Activated CD8-positive, alpha-beta T cell treated with anti-CD3 and anti-CD28 coated beads, Interleukin-2, amount 10 ng/mL, durations not matched to agents 7 days and 5 days (primary cell): ENCODE measurements at places on chromosomes 1 and 21. TPM values are rescaled to one million over a fixed set of nuclear protein-coding genes. Genes with fewer than 3 reads are reported as not detected.

- H3K27me3 ChIP-seq = peaks cover 8% of the 10 kb centered on the region
- DNase-seq = no peak
- no peaks in the 10 kb centered on the region for H3K36me3 ChIP-seq
- H3K4me3 ChIP-seq = no peak overlapping the region
- H3K27ac ChIP-seq = no peak overlapping the region
Measured at GRCh38 chr1:94713472-94714141, 106.5 kb upstream of the SLC44A3 start.

DNA sequence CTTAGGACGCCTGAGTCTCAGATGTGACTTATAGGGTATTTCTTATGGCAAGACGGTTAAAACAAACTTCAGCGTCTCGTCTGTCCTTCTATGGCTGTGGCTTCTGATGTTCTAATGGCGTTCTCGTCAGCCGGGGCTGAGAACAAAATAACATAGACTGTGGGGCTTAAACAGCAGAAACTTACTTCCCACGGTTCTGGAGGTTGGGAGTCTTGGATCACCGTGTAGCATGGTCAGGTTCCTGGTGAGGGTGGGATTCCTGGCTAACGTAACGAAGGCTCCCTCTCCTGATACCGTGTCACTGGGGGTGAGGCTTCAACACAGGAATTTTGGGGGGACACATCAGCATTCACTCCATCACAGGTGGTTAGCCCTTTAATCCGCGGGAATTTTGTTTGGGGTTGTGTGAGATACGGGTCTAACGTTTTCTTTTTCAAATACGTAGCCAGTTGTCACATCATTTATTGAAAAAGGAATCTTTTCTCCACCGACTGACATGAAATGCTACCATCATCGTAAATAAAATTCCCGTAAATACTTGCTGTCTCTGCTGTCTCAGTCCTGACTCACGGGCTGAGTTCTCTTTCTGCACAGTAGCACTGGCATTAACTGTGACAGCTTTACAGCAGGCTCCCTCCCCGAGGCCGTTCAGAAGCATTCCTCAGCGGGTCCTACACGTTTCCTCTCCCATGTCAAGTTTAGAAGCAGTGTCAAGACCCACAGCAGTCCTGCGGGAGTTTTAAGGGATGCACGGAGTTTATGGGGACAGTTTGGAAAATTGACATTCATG is 8.1 kb upstream of the POFUT2 start:
- DNase-seq = no peak
- no peak overlapping the region for H3K4me3 ChIP-seq
- H3K4me1 ChIP-seq = peaks cover 13% of the 10 kb centered on the region
- H3K27me3 ChIP-seq = peaks cover 3% of the 10 kb centered on the region
- H3K36me3 ChIP-seq = no peaks in the 10 kb centered on the region
- no peak overlapping the region for H3K27ac ChIP-seq

The RGS8 gene
- total RNA-seq = not detected

The CRNN gene
- not detected for total RNA-seq

DNA sequence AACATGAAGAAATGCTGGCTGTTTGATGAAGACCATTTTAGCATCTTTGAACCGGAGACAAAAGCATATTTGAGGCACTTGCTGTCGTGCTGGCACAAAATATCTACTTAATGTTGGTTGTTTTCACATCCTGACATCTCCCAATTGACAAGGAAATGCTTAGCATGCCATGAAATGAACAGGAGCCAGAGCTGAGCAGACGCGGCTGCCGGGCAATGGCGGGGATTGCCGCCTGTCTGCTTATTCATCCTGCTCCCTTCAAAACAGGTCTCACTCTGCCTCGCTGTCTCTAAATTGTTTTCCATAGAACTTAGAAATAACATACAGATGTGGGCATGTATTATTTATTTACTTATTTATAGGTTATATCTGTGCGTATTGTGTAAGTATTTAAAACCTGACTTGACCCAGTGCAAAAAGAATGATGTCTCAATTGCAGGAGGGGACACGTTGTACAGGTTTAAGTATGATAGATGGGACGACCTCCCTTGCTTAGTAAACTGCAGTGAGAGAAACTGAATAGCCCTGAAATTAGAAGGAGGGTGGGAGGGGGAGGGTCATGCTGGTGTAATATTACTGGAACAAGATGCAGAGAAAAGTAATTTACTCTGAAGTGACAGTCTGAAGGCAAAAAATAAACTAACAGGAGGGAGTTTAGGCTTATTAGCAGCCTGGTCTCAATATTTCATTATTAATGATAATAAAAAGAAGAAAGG is 590.4 kb upstream of the PLXNA2 start:
- DNase-seq = no peak
- H3K4me1 ChIP-seq = no peaks in the 10 kb centered on the region
- no peaks in the 10 kb centered on the region for H3K27me3 ChIP-seq
- H3K27ac ChIP-seq = no peak overlapping the region
- no peak overlapping the region for H3K4me3 ChIP-seq

DNA sequence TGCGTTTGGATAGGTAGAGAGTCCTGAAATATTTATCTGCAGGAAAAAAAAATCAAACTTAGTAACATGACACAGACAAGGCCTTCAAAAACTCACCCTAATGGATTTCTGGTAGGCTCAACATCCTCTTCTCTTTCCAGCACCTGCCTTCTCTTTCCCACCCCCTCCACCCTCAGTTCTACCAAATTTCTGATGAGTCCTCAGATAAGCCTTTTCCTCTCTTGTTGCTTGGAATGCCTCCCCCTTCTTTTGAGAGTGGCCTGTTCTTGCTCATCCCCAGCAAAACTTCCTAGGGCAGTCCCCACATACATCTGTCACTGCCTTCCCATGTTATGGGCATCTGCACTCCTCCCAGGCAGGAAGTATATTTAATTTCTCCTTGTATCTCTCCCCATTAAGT is 7.6 kb upstream of the LBR start:
- peaks cover 11% of the 10 kb centered on the region for H3K27me3 ChIP-seq
- no peaks in the 10 kb centered on the region for H3K4me1 ChIP-seq
- H3K4me3 ChIP-seq = no peak overlapping the region

- no peak overlapping the region for H3K4me3 ChIP-seq
- H3K27me3 ChIP-seq = no peaks in the 10 kb centered on the region
- no peak overlapping the region for H3K27ac ChIP-seq
- no peaks in the 10 kb centered on the region for H3K36me3 ChIP-seq
Measured at GRCh38 chr1:69967245-69967766, 238.1 kb downstream of the LRRC40 start.

DNA sequence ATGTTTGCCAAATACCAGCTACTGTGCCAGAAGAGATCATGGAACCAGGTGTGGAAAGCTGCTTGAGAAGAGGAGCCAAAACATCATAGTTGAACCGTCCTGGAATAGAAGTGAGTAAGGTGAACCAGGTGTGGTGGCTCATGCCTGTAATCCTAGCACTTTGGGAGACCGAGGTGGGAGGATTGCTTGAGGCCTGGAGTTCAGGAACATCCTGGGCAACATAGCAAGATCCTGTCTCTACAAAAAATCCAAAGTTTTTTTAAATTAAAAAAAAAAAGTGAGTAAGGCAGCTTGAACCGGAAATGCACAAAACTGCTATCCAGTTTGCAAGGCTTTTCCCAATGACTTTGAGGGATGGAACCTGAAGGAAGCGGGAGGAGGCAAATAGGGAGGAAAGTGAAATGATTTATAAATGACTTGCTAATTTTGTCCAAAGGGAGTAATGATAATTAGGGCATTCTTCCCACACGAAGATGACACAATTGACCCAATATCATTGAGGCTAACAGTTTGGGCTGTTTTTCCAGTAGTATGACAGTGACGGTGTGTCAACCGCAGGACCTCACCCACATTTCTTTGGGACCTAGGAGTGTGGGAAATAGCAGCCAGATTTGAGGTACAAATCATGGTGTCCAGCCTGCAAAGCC is 1.5 kb upstream of the CNN3 start:
- H3K36me3 ChIP-seq = no peaks in the 10 kb centered on the region
- H3K4me1 ChIP-seq = peaks cover 15% of the 10 kb centered on the region
- H3K27me3 ChIP-seq = peaks cover 35% of the 10 kb centered on the region
- no peak overlapping the region for H3K4me3 ChIP-seq

DNA sequence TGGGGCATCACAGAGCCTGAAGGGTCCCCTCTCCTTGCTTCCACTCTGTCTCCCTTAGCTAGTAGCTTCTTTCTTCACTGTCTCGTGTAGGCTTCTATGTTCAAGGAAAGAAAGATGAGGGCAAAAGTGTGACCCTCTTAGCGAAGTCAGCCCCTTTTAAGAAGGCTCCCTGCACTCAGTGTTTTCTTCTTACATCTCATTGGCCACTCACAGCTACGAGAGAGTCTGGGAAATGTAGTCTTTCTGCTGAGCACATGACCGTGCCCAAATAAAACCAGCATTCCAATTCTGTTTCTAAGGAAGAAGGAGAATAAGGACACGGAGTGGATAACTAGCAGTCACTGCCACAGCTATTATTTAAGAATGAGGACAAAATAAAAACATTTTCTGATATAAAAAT is 104.9 kb upstream of the TNR start:
- no peaks in the 10 kb centered on the region for H3K36me3 ChIP-seq
- H3K27me3 ChIP-seq = peaks cover 2% of the 10 kb centered on the region
- DNase-seq = no peak
- no peak overlapping the region for H3K27ac ChIP-seq
- H3K4me3 ChIP-seq = no peak overlapping the region
- no peaks in the 10 kb centered on the region for H3K4me1 ChIP-seq

- peaks cover 67% of the 10 kb centered on the region for H3K4me1 ChIP-seq
- no peak overlapping the region for H3K27ac ChIP-seq
- no peaks in the 10 kb centered on the region for H3K27me3 ChIP-seq
- H3K36me3 ChIP-seq = peaks cover 13% of the 10 kb centered on the region
- H3K4me3 ChIP-seq = no peak overlapping the region
Measured at GRCh38 chr1:165849353-165850133, 22.1 kb downstream of the UCK2 start.

DNA sequence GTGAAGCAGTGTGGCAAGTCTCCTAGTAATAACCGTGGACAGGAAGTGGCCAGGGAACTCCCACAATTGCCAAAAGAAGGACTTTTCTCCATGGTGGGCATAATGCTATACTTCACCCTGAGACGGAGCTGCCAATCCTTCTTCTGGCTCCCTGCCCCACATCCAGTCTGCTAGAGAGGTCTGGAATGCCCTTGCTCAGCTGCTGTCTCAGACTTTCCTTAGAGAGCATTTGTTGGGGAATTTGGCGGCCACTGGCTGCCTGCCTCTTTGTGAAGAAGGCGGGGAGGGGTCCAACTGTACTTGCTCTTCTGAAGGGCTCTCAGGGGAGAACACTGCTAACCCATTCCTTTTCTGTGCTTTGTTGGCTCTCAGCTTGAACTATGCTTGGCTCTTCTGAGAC is 123.7 kb upstream of the EDN2 start:
- DNase-seq = no peak
- peaks cover 7% of the 10 kb centered on the region for H3K4me1 ChIP-seq
- H3K4me3 ChIP-seq = no peak overlapping the region
- no peaks in the 10 kb centered on the region for H3K27me3 ChIP-seq
- no peak overlapping the region for H3K27ac ChIP-seq

DNA sequence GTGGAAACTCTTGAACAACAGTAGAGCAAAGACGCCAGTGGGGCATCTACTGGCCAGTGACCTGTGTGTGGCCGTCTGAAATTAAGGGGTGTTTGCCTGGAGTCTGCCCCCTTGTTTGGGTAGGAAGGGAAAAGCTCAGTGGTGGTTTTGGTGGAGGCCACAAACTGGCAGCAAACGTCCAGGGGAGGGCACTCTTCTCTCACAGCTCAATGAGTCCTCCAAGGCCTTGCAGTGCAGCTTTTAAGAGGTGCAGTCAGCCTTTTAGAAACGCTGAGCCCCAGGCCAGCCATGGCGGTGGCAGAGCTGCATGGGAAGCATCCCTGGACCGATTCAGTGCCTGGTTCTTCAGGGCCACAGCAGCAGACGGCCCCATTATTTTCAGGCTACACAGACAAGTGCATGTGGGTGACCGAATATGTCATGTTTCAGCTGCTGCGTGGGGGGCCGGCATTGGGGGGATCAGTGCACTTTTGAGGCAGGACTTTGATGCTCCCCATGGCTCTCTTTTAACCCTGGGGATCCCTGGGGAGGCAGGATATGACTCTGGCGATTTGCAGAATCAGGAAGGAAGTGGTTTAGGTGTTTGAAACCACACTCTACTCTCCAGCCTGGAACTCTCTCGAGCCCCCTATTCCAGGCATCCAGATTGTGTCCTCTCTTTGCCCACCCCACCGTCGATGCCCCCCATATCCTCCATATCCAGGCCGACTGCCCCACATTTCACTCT is 414.0 kb downstream of the PRDM2 start:
- H3K4me3 ChIP-seq = no peak overlapping the region
- peaks cover 13% of the 10 kb centered on the region for H3K4me1 ChIP-seq
- no peak overlapping the region for H3K27ac ChIP-seq
- peaks cover 5% of the 10 kb centered on the region for H3K27me3 ChIP-seq

DNA sequence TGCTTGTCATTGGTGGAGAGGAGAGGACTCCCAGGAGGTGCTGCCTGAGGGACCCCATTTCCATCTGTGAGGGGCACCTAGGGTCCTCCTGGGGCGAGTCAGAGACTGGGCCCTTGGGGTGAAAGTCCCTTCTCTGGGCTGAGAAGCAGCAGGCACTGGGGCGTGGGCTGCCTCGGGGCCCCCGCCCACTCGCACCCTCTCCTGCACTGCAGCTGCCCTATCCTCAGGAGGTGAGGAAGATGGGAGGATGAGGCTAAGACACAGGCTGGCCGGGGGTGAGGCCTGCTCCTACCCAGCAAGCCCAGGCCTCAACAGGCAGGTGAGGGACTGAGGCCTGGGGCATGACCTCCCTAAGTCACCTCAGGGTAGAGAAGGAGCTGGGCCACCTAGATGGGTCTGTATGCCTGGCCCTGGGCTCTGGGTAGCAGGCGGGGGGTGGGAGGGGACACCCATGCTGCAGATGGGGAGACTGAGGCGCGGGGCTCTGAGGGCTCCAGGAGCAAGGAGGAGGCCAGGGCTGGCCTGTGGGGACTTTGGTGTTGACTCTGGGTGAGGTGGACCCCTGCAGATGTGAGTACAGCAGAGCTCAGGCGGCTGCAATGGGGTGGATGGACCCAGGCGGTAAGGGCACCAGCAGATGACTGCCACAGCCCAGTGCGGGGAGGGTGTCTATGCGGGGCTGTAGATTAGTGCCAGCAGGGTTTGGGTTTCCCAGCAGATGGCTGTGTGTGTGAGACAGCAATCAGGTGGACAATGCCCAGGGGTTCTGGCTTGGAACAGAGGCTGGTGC is 10.4 kb upstream of the ZNF669 start:
- DNase-seq = no peak
- peaks cover 7% of the 10 kb centered on the region for H3K36me3 ChIP-seq
- peaks cover 9% of the 10 kb centered on the region for H3K4me1 ChIP-seq
- no peak overlapping the region for H3K4me3 ChIP-seq
- H3K27me3 ChIP-seq = peaks cover 24% of the 10 kb centered on the region

DNA sequence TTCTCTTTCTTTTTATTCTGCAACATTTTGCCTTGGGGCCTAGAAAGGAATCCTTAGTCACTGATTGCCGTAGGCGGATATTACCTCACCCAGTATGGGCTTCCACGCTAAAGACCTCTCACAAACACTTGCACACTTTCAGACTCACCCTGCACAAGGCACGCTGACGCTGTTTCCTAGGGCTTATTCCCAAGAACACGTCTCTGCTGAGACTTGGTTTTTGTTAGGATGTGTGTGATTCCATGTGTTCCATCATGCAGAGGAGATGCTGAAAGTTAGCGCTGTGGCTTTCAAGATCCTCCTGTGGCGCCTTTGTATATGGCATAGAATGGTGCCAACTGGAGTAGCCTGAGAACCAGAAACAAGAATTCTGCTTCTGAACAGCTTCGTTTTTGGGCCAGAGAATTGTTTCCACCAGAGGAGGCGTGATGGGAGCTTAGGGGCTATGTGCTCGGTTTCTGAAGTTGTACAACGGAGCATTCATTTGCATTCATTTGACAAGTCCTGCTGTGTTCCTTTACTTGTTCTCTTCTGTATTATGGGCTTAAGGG is 297.0 kb downstream of the DISC1 start:
- DNase-seq = no peak
- no peak overlapping the region for H3K27ac ChIP-seq
- no peaks in the 10 kb centered on the region for H3K36me3 ChIP-seq
- H3K27me3 ChIP-seq = no peaks in the 10 kb centered on the region
- peaks cover 20% of the 10 kb centered on the region for H3K4me1 ChIP-seq
- H3K4me3 ChIP-seq = no peak overlapping the region
